ENCODE measurements at places on chromosomes 1 and 21.

GRCh38 chr1:156101880-156102279 lies 12.6 kb upstream of the LMNA start:
- no peak for DNase-seq

DNA sequence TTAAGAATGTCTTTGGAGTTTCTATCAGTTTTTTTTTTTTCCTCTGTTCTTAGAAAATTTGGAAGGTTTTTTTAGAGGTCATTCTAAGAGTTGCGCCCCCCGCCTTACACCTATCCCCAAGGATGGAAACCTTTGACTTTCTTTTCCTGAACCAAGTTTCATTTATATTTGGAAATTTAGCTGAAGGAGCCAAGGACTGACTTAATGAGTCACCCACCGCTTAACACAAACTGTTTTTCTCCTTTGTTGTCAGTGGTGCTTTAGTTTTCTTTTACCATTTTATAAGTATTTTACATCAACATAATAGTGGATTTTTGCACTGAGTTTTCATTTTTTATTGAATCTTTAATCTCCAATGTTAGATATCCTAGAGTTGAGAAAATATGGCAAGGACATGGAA lies 25.3 kb downstream of the USP25 start:
- DNase-seq = no peak

- no peak for DNase-seq
These were observed 35.7 kb upstream of the SUCO start for GRCh38 chr1:172497230-172497629.

- DNase-seq = no peak
These were observed 10.8 kb downstream of the FYB2 start for GRCh38 chr1:56808410-56808809.

DNA sequence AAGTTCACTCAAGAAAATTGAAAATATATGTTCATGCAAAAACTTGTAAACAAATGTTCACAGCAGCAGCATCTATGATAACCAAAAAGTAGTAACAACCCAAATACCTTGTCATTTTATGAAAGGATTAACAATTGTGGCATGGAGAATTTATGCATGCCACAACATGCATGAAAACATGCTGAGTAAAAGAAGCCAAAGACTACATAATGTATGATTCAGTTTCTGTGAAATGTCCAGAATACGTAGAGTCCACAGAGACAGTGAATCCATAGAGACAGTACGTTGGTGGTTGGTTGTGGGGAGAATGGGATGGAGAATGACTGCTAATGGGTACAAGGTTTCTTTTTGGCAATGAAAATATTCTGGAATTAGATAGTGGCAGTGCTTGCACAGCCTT lies 148.7 kb downstream of the MAST2 start:
- no peak for DNase-seq

GRCh38 chr21:25569084-25569483 lies 38.2 kb downstream of the MRPL39 start:
- DNase-seq = no peak

DNA sequence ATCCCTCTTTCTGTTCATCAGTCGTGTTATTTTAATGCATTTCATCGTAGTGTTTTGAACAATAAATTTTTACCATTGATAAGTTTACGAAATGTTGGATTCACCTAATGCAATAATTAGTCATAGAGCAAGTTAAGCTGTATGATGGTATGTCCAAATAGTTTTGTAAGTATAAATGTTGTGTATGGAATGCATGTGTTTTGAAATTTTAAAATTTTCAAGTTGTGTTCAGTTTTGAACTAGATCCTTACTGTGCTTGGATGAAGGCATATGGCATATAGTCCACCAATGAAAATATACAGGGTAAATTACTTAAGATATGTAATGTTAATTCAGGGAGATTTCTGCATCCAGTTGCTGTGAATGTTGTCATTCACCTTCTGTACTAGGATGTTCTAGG lies 2.3 kb downstream of the ZMYM4 start:
- DNase-seq = no peak

GRCh38 chr1:3745590-3746381 lies 6.5 kb upstream of the CCDC27 start:
- no peak for DNase-seq

DNA sequence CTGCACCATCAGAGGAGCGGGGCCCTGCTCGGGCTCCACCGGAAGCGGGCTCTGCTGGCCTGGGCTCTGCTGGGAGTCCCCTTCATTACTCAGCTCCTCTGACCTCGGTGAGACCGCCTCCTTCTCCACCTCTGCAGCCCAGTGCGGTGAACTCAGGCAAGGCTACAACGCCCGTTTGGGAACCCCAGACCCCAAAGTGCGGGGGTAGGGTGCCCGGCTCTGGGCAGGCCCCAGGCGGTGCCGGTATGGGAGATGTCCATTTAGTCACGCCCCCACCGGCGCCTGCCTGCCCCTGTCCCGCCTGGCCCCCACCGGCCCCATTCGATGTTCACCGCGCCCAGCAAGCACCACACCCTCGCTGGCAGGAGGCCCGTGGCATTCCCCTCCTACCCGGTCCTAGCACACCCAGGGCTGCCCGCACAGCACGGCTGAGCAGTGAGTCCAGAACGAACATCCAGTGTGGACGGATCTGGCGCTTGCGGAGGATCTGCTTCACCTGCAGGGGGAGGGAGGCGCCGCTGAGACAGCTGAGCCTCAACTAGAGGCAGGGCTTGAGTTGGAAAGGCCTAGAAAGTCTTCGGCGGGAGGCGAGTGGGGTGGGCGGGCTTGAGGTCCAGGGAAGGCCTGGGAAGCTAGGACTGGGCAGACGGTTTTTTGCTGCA lies 10.0 kb downstream of the MAP3K6 start:
- no peak for DNase-seq

GRCh38 chr1:53576866-53577760 lies 117.9 kb downstream of the DMRTB1 start:
- DNase-seq = no peak
